ENCODE measurements at places on chromosomes 11 and 22.

DNA sequence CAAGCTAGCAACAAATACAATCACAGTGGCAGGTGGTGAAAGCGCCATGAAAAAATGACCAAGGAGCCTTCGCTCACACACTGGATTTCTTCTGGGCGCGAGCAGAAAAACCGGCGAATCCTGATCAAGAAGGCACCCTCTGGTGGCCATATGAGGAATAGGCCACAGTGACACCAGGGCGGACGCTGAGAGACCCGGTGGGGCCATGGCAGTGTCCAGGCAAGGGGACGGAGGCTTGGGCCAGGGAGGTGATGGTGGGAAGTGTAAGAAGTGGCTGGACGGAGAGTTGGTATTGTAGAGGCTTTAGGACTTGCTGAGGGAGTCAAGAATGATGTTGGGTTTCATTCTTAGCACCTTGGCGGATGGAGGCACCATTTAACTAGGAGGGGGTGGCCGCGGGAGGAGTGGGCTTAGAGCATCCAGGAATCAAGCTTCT lies 16.9 kb upstream of the RAC2 start:
- no peak overlapping the region for H3K4me3 ChIP-seq
- no peak overlapping the region for H3K27ac ChIP-seq
- no peak for DNase-seq
- H3K4me1 ChIP-seq, result no peaks in the 10 kb centered on the region
- H3K36me3 ChIP-seq, result no peaks in the 10 kb centered on the region

DNA sequence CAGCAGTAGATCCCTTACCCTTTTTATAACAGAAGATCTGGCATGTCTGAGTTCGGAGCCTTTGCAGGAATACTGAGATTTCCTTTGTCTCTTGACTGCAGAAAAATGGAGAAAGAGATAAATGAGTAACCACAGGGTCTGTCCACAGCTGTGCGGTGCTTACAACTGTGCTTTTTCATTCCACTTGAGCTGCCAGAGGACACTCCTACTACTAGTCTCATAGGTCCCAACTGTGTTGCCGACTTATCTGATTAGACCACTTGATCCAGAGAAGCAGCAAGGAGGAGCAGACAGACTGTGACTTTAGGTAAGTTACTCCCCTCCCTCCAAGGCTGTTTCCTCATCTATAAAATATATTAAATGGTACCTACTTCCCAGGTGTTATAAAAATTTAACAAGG lies 17.5 kb downstream of the FAM227A start:
- H3K36me3 ChIP-seq, result no peaks in the 10 kb centered on the region
- H3K27me3 ChIP-seq, result no peaks in the 10 kb centered on the region
- no peak overlapping the region for H3K4me3 ChIP-seq
- no peak for DNase-seq
- H3K4me1 ChIP-seq, result no peaks in the 10 kb centered on the region

GRCh38 chr11:80365076-80365725 lies 924.4 kb upstream of the TENM4 start:
- no peaks in the 10 kb centered on the region for H3K27me3 ChIP-seq
- no peaks in the 10 kb centered on the region for H3K4me1 ChIP-seq
- no peak overlapping the region for H3K27ac ChIP-seq
- no peak for DNase-seq
- H3K4me3 ChIP-seq, result no peak overlapping the region

DNA sequence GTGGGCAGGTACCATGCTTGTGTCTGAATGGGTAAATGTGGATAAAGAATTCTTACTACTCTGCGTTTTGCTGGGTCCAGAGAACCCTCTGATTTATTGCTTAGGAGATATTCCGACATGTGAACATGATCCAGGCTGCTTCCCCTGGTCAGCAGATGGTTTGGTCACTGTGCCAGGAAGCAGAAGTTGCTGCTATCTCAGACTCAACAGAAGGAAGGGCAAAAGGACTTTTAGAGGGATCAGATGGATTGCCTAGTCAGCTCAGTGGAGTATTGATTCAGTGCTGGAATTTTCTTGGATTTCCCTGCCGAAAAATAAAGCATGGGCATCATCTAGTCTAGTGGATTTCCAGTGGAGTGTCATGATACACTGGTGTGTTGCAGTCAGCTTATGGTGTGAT lies 440.1 kb downstream of the NTM start:
- no peaks in the 10 kb centered on the region for H3K36me3 ChIP-seq
- no peak for DNase-seq
- H3K27me3 ChIP-seq, result peaks cover 42% of the 10 kb centered on the region
- no peaks in the 10 kb centered on the region for H3K4me1 ChIP-seq
- no peak overlapping the region for H3K4me3 ChIP-seq
- no peak overlapping the region for H3K27ac ChIP-seq

- no peaks in the 10 kb centered on the region for H3K27me3 ChIP-seq
- H3K4me1 ChIP-seq, result no peaks in the 10 kb centered on the region
- no peaks in the 10 kb centered on the region for H3K36me3 ChIP-seq
- H3K27ac ChIP-seq, result no peak overlapping the region
- H3K4me3 ChIP-seq, result no peak overlapping the region
- DNase-seq, result no peak
Measured at GRCh38 chr22:33030923-33031525, 27.2 kb downstream of the SYN3 start.

DNA sequence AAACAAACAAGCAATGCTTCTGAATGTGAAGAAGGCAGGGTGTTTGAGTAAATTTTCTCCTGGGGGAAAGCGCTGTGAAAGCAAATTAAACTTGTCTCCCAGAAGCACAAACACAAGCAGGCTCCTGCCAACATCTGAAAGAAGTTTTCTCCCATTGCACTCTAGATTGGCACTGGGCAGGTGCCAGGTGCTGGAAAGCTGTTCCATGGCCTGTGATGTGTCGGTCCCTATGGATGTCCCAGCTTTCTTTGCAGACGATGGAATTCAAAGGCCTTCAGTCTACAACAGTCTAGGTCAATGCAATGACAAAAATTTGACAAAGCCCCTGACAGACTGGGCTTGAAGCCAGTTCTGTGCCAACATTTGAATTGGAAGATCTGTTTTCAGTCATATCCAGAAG lies 246.1 kb upstream of the NARS2 start:
- H3K36me3 ChIP-seq, result no peaks in the 10 kb centered on the region
- no peak overlapping the region for H3K27ac ChIP-seq
- no peak overlapping the region for H3K4me3 ChIP-seq
- H3K4me1 ChIP-seq, result no peaks in the 10 kb centered on the region
- no peak for DNase-seq
- no peaks in the 10 kb centered on the region for H3K27me3 ChIP-seq

GRCh38 chr22:44543362-44543761 lies 45.3 kb upstream of the RTL6 start:
- H3K27ac ChIP-seq, result no peak overlapping the region
- peaks cover 46% of the 10 kb centered on the region for H3K27me3 ChIP-seq
- H3K4me3 ChIP-seq, result no peak overlapping the region
- no peaks in the 10 kb centered on the region for H3K4me1 ChIP-seq
- no peaks in the 10 kb centered on the region for H3K36me3 ChIP-seq
- no peak for DNase-seq

GRCh38 chr11:103434073-103434411 lies 324.8 kb downstream of the DYNC2H1 start:
- DNase-seq, result no peak
- H3K36me3 ChIP-seq, result no peaks in the 10 kb centered on the region
- H3K4me3 ChIP-seq, result no peak overlapping the region
- H3K27me3 ChIP-seq, result no peaks in the 10 kb centered on the region

GRCh38 chr22:25134028-25134427 lies 65.6 kb upstream of the CRYBB3 start:
- H3K4me3 ChIP-seq, result no peak overlapping the region
- H3K36me3 ChIP-seq, result no peaks in the 10 kb centered on the region
- H3K27ac ChIP-seq, result peak overlapping the region; percentile 80

- peaks cover 9% of the 10 kb centered on the region for H3K4me1 ChIP-seq
- H3K27me3 ChIP-seq, result no peaks in the 10 kb centered on the region
- DNase-seq, result no peak
- peak overlapping the region; percentile 97 for H3K4me3 ChIP-seq
- no peaks in the 10 kb centered on the region for H3K36me3 ChIP-seq
Measured at GRCh38 chr11:746289-747157, 741 bp upstream of the TALDO1 start.

GRCh38 chr22:49826603-49827270 lies 936 bp downstream of the BRD1 start:
- H3K4me3 ChIP-seq, result peak overlapping the region; percentile 78
- DNase-seq, result no peak
- H3K27ac ChIP-seq, result peak overlapping the region; percentile 90
- no peaks in the 10 kb centered on the region for H3K36me3 ChIP-seq

GRCh38 chr11:15615398-15616096 lies 500.8 kb downstream of the INSC start:
- DNase-seq, result no peak
- no peak overlapping the region for H3K27ac ChIP-seq
- H3K27me3 ChIP-seq, result no peaks in the 10 kb centered on the region

GRCh38 chr11:72030472-72031045 lies 31.9 kb downstream of the IL18BP start:
- H3K36me3 ChIP-seq, result peaks cover 10% of the 10 kb centered on the region
- no peak overlapping the region for H3K4me3 ChIP-seq
- H3K27ac ChIP-seq, result no peak overlapping the region

- no peaks in the 10 kb centered on the region for H3K4me1 ChIP-seq
- H3K27ac ChIP-seq, result peak overlapping the region; percentile 52
- DNase-seq, result no peak
- H3K36me3 ChIP-seq, result no peaks in the 10 kb centered on the region
- H3K27me3 ChIP-seq, result no peaks in the 10 kb centered on the region
Measured at GRCh38 chr22:46373921-46374662, 38.6 kb downstream of the TRMU start.

DNA sequence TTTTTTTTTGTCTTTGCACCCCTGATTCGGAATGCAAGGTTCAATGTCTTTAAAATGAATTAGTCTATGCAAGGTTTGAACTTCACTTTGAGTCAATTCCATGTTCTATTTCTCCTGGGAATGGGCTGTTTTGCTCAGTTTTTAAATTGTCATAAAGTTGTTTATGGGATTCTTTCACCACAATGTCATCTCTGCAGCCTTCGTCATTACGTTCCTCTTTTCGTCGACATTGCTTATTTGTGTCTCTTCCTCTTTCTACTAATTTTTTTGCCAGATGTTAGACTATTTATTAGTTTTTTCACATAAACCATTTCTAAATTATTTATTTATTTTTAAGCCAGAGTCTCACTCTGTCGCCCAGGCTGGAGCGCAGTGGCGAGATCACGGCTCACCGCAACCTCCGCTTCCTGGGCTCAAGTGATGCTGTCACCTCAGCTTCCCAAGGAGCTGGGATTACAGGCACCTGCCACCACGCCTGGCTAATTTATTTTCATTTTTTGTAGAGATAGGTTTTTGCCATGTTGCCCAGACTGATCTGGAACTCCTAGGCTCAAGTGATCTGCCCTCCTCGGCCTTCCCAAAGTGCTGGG lies 7.1 kb upstream of the TNNT3 start:
- no peaks in the 10 kb centered on the region for H3K36me3 ChIP-seq
- H3K27ac ChIP-seq, result no peak overlapping the region
- no peak overlapping the region for H3K4me3 ChIP-seq
- no peak for DNase-seq
- H3K27me3 ChIP-seq, result no peaks in the 10 kb centered on the region

GRCh38 chr22:31496735-31497146 lies 405 bp downstream of the SFI1 start:
- H3K4me1 ChIP-seq, result no peaks in the 10 kb centered on the region
- H3K4me3 ChIP-seq, result peak overlapping the region; percentile 86
- H3K27me3 ChIP-seq, result no peaks in the 10 kb centered on the region
- H3K27ac ChIP-seq, result peak overlapping the region; percentile 85
- no peaks in the 10 kb centered on the region for H3K36me3 ChIP-seq
- no peak for DNase-seq

GRCh38 chr22:17098379-17098819 lies 13.6 kb downstream of the IL17RA start:
- DNase-seq, result no peak
- peaks cover 9% of the 10 kb centered on the region for H3K36me3 ChIP-seq

GRCh38 chr11:44977493-44977984 lies 26.9 kb upstream of the TP53I11 start:
- no peaks in the 10 kb centered on the region for H3K36me3 ChIP-seq
- no peaks in the 10 kb centered on the region for H3K27me3 ChIP-seq
- H3K4me3 ChIP-seq, result no peak overlapping the region
- no peaks in the 10 kb centered on the region for H3K4me1 ChIP-seq
- no peak for DNase-seq

DNA sequence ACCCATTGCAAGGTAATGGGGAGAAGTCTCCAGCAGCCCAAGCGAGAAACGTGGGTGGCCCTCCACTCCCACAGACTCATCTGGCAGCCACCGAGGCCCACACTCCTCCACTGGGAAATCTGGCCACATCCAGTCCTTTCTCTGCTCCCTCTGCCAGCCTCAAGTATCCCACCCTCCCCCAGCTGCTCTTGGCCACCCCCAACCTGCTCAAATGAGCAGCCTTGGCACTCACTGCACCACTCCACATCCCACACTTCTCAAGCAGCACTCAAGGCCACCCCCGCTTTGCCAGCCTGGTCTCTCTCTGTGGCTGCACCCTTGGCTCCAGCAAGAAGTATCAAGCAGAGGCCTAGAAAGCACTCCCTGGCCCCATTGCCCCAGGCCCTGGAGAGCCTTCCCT lies 28.2 kb downstream of the SLC22A12 start:
- H3K4me3 ChIP-seq, result no peak overlapping the region
- no peaks in the 10 kb centered on the region for H3K4me1 ChIP-seq
- DNase-seq, result no peak
- H3K27ac ChIP-seq, result peak overlapping the region; percentile 33

DNA sequence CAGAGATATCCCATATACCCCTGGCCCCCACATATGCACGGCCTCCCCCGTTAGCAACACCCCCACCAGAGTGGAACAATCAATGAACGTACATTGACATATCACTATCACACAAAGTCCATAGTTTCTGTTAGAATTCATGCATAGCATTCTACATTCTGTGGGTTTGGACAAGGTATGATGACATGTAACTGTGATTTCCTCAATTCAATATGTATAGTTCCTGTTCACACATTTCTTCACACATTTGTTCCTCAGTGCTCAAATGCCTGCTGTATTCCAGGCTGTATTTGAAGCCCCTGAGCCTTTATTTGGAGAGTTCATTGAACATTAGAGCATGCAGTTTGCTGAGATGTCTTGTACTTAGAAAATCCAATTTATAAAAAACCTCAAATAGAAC lies 69.9 kb downstream of the PTPRJ start:
- H3K4me1 ChIP-seq, result peaks cover 5% of the 10 kb centered on the region
- H3K36me3 ChIP-seq, result no peaks in the 10 kb centered on the region
- DNase-seq, result no peak
- peak overlapping the region; percentile 74 for H3K27ac ChIP-seq
- no peaks in the 10 kb centered on the region for H3K27me3 ChIP-seq

GRCh38 chr11:20397281-20397680 lies 9.8 kb downstream of the PRMT3 start:
- no peaks in the 10 kb centered on the region for H3K4me1 ChIP-seq
- no peaks in the 10 kb centered on the region for H3K27me3 ChIP-seq
- no peaks in the 10 kb centered on the region for H3K36me3 ChIP-seq
- H3K27ac ChIP-seq, result no peak overlapping the region
